ENCODE measurements at places on chromosomes 13 and 19. TPM values are rescaled to one million over a fixed set of nuclear protein-coding genes. Genes with fewer than 3 reads are reported as not detected.

DNA sequence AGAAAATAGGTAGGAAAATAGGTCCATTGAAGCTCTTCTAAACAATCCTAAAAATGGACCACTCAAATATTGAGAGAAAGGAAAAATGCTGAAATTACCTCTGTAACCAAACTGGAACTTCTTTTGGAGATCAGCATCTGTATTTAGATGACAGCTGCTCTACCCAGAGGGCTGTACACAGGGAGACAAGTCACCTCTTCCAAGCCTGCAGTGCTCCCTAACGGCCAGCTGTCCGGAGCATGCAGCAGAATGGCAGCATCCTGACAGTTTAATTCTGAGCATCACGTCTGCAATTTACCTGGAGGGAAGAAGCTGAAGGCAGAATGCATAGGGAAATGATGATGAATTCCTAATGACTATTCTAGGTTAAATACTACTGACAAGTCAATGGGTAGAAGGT, 62.8 kb upstream of the DIAPH3 start:
- no peak for DNase-seq

Gene FAM124A
- 7.2 TPM for total RNA-seq

Gene C13orf42
- total RNA-seq: not detected

Gene SYT5
- not detected for total RNA-seq

Gene BEST2
- total RNA-seq: not detected

DNA sequence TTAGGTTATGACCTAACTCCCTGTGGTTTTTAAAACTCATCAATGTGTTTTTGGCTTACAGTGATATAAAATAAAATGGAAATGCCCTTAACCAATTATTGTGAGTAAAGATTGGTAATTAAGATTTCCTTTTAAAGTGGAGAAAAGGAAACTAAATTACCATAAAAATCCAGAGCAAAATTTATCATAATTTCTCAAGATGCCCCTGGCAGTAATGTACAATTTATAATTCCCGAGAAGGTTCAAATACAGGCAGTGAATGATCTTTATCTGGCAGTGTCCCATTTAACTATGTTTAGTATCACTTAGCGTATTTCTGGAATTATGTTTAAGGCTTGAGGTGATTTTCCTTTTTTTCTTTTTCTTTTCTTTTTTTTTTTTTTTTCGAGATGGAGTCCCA, 61.5 kb downstream of the ESD start:
- no peak for DNase-seq

DNA sequence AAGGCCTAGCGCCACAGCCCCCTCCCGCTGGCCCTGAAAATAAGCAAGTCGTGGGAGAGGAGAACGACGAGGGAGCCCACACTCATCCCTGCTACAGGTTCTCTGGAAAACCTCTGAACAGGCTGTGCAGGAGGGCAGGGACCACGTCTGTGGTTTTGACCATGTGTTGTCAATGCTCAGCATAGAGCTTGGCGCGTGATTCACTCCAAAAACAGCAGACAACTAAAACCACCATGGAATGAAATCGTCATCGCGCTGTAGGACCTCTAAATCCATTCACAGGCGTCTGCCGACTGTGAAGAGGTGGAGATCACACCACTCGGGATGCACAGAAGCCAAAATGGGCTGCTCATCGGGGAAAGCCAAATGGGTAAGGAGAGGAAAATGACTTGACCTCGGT, 121.3 kb downstream of the COL4A1 start:
- no peak for DNase-seq

Gene PSPN
- total RNA-seq: 2.2 TPM

Gene ADPRHL1
- 2.4 TPM for total RNA-seq

- DNase-seq: no peak
Measured at GRCh38 chr19:7729831-7730285, 2.1 kb downstream of the CLEC4G start.

Gene CA11
- total RNA-seq: 12.0 TPM

DNA sequence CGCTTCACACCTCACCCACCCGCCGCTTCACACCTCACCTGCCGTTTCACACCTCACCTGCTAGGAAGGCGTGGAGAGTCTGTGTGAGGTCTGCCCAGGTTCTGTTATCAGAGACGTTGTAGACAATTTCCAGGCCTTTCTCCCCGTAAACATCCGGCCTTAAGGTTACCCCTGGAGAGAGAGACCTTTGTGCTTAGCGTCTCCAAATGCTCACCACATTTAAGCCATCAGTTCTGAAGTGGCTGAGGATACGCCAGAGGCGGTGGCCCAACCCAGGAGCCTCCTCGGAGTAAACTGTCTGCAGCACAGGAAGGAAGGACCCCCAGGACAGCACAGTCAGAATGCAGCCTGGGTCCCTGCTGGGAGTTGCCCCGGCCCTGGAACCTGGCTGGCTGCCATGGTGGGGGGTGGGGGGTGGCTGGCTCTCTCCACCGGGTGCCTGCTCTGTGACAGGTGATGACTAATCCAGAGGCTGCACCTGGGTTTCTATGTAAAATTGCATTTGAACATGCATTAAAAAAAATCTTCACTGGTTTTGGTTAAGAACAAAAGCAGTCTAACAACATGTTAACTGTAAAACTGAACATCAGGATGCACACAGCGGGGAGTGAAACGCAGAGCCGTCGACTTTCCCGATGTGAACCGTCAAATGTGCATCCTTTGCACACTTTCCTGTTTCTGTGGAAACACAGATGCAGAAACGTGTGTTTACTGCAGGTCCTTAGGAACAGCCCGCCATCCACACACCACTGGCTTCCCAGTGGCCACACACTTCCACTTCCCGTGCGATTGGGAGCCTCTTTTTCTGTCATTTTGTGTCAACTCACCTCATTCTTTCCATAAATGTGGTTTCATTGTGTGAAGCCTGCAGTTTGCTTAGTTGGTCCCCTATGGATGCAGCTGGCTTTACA, 4.5 kb downstream of the ATP4B start:
- peak; percentile 61 for DNase-seq

Gene IGFL1
- total RNA-seq: not detected
